Small intestine (tissue), 16 donors: ENCODE measurements at places on chromosomes 13 and 19. TPM values are rescaled to one million over a fixed set of nuclear protein-coding genes. Genes with fewer than 3 reads are reported as not detected.

- no peak for DNase-seq
Measured at GRCh38 chr13:77298426-77298825, 28.5 kb downstream of the MYCBP2 start.

- no peak for DNase-seq
Measured at GRCh38 chr19:4638317-4638716, 999 bp upstream of the TNFAIP8L1 start.

- DNase-seq: no peak
Measured at GRCh38 chr13:98214707-98215106, 37.6 kb upstream of the RNF113B start.

NUDT15 gene
- polyA plus RNA-seq: 13.2 TPM

URAD gene
- 16.8 TPM for polyA plus RNA-seq

DNA sequence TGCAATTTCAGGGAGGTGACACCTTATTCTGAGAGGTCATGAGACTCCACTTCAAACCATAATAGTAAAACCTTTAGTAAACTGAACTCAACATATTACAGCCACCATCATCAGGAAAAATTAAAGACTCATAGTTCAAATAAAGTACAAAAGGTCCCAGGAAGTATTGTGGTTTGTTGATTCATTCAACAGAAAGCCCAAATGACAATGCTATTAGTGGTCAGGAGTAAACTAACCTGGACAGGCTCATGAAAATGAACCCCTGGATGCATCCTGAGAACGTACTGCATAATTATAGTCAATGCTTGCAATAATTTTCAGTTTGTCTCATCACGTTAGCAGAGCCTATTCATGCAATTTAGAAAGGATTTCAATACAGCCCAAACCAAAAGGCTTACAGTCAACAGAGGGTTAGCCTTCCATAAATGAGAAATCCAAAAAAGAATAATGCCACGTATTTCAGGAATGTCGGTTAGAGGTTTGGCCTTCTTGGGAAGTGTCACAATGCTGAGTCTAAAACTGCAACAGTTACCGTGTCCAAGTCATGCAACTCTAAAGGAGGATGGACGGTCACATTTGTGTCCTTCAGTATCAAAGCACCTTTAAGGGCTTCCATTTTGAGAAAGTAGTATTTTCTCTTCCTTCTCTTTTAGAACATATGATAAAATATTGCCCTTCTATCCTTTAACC, 280.8 kb downstream of the ABCC4 start:
- no peak for DNase-seq

F10 gene
- polyA plus RNA-seq: 15.1 TPM

DNA sequence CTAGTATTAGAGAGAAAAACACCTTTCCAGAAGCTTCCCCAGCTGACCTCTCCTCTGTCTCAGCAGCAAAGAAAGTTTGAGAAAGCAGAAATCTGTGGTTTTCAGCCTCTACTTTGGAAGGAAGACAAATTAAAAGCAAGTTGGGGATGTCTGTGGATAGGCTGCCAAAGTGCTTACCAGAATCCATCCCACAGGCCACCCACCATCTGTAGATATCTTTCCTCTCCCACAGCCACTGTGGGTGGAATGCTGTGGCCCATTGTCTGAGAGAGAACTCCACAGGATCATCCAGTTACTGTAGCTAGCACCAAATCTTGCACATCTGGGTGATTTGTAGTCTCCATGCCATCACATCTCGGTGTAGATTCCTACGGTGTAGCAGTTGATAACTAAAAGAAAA, 133.5 kb downstream of the DNAJC15 start:
- DNase-seq: no peak

PRODH2 gene
- 0.54 TPM for polyA plus RNA-seq

C2CD4C gene
- not detected for polyA plus RNA-seq
